ENCODE measurements at places on chromosomes 4 and X. TPM values are rescaled to one million over a fixed set of nuclear protein-coding genes. Genes with fewer than 3 reads are reported as not detected.

- DNase-seq = peak; percentile 52
Measured at GRCh38 chr4:242121-242848, 63.0 kb downstream of the ZNF732 start.

The CENPI gene
- 43.6 TPM for total RNA-seq

DNA sequence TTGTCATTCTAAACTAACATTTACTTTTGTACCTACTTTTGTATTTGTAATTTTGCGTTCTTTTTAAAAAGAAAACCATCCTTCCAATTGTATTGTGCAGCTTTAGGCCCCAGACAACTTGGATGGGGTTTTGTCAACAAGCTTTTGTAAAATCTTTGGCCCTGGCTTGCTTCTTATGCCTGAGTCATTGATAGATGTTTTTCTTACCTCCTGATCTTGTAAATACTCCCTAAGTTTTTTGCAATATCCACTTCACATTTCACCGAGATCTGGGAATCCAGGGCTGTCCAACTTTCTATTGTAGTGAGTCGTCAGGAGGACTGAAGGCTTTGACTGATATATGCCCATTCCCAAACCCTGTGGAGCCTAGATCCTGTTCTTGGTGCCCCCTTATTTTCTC, 126.9 kb upstream of the GUCY1A1 start:
- peak; percentile 7 for DNase-seq

DNA sequence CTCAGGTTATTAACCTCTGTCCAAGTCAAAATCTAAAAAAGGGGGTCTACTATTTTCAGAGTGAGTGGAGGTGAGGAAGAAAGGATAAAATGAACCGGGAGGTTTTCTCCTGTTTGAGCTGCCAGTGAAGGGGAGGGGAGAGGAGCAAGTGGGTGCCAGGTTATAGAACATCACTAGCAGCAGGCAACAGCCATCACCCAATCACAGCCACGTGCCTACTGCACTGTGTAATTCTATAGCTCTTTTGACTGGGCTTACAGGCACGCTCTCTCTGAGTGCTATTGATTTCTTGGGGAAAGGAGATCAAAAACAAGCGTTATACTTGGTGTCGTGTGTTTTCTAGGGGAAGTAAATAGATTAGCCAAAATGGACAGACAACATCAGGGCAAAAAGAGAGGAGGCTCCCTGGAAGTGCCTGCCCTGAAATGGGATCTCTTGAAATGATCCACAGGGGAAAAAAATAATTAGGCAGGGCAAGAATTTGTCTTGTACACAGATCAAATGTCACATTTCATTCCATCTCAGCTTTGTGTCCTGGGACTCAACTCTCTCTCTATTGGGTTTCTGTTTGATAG, 300.5 kb upstream of the LCORL start:
- DNase-seq = no peak

GRCh38 chr4:76058888-76059426, 15.6 kb upstream of the ART3 start:
- no peak for DNase-seq

DNA sequence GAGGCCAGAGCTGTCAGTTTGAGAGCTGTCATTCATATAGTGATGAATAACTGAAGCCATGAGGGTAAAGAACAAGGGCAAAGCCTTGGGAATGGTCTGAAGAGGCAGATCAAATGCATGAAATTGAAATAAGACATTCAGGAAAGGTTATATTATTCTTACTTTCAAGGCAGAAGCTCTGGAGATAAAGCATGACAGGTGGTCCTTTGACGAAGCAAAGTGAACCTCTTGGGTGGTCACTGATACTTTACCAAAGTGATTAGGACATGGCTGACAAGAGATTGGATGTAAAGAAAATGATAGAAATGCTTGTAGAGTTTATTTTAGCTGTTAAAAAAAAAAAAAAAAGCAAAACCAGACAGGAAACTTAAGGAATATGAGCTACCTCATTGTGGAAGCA, 634.0 kb upstream of the FTHL17 start:
- DNase-seq = no peak

- peak; percentile 3 for DNase-seq
Measured at GRCh38 chr4:177528620-177529019, 86.4 kb upstream of the AGA start.

The EVC gene
- total RNA-seq = 18.3 TPM

GRCh38 chr4:93825551-93826216, 2.9 kb upstream of the ATOH1 start:
- no peak for DNase-seq

DNA sequence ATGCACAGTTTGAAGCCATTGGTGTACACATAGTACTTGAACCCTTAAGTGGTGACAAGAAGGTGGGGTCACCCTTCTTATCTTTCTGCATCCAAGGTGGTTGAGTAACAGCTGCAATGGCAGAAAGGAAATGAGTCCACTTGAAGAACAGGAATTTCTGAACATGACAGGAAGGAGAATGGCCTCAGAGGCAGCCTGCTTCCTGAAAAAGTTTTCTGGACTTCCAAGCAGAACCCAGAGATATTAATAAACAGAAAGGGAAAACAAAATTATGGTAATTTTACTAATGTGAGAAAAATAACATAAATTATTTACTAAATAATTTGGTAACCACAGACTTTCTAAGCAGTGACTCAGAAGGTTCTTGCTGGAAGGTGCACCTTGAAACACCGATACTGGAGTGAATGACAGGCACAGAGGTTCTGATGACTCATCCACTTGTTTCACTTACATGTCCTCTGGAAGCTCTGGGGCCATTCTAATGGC, 119.9 kb upstream of the HS3ST1 start:
- DNase-seq = no peak

DNA sequence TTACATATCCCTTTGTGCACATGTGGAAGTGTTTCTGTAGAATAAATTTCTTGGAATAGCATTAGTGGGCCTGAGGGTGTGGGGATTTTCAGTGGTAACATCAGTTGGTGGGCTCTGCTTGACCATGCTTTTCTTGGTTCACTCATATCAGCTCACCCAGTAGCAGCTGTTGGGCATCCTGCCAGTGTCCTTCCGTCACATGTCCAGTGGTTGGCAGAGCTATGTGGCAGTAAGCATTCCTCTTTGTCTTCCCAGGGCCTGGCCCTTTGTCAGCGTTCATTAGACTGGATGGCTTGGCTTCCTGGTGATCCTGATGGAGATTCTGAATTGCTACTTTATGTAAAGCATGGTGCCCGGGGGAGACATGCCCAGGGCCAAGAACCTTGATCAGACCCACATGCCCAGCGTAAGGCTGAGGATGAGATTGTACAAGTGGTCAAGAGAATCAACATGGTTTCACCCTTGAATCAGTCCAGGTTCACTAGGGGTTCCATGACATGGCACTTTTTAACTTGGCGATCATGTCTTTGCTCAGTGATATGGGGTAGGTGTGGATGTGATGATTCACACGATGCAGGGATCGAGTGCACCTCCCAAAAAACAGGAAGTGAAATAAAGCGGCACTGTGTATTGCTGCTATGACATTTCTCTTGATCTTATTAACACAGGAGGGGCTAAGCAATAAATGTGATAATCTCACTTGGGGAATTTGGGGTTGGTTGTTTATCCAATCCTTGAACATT, 72.1 kb upstream of the IGFBP7 start:
- DNase-seq = peak; percentile 9

Measured in Daoy (cell line).